ENCODE measurements at places on chromosomes 1 and 21.

GRCh38 chr1:12472798-12473551, 145.0 kb downstream of the DHRS3 start:
- peak; percentile 50 for DNase-seq

- DNase-seq = no peak
Observed at GRCh38 chr21:45747802-45748445, 104.4 kb downstream of the PCBP3 start.

GRCh38 chr1:86551305-86551704, 4.4 kb downstream of the CLCA4 start:
- DNase-seq = no peak

- DNase-seq = no peak
Observed at GRCh38 chr1:47751996-47752451, 245.2 kb downstream of the TRABD2B start.

DNA sequence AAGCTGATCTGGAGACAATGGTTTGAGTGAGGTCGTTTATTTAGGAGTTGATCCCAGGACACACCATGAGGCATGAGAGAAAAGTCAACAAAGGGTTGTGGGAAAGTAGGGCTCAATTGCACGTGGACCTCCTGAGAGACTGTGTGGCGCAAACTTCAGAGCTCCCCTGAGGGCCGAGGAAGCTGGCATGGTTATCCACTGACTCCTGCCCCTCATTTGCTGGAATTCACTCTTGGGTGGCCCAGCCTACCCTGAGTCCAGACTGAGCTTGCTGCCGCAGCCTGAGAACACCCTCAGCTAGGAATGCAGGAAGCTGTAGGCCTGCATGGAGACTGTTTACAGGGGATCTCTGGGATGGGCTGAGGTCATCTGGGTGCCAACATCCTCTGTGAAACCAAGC, 301.0 kb downstream of the RWDD3 start:
- no peak for DNase-seq

DNA sequence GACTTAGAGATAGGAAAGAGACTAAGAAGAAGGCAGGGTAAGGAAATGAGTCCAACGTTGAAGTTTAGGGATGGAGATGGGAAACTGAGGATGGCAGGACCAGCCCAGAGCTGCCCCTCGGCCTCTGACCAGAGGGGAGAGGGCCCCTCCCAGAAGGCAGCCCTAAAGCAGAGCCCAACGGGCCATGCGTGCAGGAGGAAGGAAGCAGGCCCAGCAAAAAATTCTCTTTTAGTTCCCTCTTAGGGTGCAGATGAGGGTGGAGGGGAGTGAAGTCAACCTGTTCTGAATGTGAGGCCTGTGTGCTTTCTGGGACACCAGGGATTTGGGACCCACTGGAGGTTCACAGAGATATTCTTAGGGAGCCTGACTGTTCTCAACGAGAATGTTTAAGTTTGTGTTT, 225.4 kb downstream of the RHOU start:
- DNase-seq = no peak

DNA sequence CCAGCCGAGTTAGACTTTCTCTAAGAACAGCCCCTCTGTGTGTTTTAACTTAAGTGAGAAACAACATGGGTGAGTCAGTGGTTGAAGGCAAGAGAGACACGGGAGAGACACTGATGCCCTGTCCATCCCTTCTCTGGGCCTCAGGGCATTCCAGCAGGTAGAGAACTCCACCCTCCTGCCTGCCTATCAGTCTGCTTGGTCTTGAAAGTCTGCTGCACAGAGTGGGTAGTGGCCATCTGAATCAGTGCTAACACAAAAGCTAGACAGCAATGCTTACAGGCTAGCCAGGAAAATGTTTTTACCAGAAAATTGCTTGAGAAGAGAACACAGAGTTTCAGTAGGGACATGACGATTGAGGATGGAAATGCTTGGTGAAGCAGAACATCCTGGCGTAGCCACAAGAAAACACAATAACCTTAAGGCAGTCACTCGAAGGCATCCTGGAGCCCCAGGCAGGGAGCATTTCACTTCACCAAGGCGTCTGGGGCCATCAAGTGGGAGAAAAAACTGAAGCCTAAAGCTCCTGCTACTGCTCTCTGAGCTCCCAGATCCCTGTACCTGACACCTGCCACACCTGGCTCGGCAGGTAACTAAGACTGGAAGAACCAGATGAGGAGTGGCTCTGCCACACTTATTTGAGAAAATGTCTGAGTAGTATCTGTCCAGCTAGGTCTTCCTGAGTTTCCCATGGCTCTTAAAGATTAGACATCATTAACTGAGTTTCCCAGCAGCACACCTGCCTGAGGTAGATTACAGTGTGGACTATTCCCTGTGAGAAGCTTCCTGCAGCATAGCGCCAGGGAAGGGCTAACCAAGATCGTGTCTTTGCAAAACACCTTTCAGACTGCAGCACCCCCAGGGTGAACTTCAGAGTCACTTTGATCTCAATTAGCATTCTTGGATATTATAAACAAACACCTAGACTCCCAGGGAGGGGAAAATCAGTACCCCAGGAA, 18.1 kb upstream of the LBR start:
- no peak for DNase-seq

DNA sequence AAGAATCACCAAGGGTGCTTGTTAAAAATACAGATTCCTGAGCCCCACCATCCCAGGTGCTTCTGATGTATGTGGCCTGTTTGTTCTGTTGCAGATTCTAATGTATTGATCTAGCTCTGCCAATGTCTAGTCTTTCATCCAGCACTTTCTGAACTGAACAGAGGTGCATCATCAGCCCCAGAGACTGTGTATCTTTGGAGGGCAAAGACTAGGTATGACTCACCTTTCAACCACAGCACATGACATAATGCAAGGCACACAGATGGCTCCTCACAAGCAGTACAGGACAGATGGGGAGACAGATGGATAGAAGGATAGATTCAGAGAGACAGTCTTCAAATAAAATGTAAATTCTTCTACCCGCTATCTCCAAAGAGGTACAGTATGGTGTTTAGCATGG, 32.3 kb downstream of the CD58 start:
- peak; percentile 26 for DNase-seq

DNA sequence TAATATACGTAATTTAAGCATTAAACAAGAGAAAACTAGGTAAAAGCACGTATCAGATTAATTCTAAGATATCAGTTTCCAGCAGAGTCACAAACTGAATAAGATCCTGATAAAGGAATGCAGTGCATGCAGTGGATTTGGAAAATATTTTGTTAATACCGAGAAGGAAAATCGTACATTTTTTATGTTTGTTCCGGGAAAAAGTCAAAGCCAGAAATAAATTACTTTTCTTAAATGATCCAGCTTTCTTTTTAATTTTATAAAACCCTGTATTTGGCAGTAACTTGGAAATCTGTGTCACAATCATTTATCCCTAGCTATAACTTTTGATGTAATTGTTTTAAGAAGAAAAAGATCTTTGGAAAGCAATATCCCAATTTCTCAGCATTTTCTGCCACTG, 955 bp downstream of the PALMD start:
- no peak for DNase-seq

DNA sequence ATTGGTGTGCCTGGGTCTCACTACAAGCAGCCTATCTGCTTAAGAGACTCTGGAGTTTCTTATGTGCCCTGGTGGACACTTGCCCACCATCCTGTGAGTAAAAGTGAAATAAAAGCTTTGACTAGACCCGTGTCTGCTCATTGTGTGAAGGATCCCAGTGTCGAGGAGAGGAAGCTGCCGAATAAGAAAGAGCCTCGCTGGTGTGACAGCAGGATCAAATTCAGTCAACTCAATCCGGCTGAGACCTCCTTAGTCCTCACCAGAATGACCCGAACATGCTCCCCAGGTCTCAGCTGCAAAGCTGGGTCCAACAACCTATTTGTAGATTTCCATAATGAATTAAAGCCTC, 14.8 kb downstream of the CD2 start:
- no peak for DNase-seq

All from activated CD8-positive, alpha-beta memory T cell treated with anti-CD3 and anti-CD28 coated beads for 4 hours (primary cell).